NAMALWA (cell line): ENCODE measurements at places on chromosomes 3 and 15.

DNA sequence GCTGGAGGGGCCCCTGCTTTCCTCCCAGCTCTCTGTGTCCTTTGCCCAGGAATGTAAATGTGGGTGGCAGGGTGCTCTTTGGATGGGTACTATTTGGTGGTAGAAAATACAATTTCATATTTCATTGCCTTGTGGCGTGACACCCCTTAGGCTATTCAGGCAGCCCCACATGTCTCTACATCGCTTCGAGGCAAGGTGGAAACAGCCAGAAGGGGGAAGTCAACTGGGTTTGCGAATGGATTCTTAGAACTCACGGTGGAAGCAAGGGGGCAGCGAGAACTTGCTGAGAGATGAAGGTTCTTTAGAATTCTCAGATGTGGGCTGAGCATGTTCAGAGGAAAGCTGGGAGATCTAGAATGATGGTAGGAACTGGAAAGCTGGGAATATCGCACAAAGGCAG, 25.3 kb downstream of the PLA2G4D start:
- no peak for DNase-seq

DNA sequence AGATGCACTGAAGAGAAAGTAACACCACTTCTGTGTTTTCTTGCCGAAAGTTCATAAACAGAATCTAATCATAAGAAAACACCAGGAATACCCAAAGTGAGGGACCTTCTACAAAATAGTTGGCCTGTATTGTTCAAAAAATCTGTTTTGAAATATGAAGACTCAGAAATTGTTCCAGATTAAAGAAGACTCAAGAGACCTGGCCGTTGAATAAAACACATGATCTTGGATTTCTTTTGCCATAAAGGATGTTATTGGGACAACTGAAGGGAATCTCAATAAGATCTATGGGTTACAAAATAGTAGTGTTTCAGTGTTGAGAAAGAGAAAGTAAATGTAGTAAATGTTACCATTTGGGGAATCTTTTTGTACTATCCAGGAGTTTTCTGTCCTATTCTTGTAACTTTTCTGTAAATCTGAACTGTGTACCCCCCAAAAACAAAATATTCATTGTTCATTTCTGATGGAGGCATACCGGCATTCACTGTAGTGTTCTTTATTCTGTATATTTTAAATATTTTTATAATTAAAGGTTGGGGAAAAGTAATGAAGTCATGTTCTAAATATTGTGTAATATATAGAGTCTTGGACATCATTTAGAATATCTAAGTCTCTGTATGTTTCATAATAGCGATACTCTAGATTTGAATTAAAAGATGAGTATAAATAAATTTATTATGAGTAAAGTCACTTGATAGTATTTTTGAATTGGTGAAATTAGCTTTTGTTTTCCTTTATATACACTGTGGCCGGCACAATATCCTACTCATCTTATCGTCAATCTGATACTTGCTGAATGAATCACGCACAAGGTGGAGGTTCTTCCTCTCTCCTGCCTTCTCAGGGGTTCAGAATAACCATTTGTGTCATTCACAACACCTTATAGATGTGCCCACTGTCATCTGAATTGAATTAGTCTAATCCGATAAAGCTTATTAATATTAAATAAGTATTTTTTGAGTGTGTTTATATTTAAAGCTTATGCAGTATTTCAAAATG, 66.7 kb downstream of the TRAK1 start:
- no peak for DNase-seq

DNA sequence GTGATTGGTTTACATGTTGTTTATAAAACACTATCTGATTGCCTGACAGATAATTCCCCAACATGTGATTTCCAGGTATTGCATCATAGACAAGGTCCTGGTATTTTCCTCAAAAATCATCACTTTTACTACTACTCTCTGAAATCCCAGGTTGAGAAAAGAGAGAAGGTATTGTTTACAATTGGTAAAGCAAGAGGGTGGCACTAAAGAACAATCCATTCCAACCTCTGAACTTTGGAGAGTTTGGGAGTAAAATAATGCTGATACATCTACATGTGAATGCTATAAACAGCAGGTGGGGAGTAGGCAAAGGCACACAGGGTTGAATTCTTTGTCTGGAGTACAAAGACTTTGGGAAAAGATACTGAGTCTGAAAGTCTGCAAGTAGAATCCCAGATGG, 134.2 kb downstream of the WDR72 start:
- DNase-seq = no peak

GRCh38 chr3:77539014-77539413, 499.1 kb downstream of the ROBO2 start:
- no peak for DNase-seq

DNA sequence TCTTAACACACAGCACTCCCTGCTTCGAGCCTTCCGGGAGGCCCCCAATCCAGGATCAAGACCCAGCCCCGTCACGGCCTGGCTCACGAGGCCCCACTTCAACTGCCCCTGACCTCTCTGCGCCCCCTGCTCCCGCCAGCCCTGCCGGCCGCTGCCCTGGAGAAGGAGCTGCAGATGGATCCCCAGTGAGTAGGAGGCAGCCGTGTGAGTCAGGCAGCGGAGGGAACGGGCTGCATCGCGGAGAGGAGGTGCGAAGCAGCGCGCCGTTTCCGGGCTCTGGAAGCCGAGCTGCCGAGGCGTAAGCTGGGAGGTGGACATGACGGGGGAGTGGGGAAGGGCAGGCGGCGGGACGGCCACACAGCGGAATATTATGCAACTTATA, 133.4 kb downstream of the TPRA1 start:
- DNase-seq = no peak

GRCh38 chr3:127774647-127775046, 47.7 kb downstream of the MGLL start:
- no peak for DNase-seq

DNA sequence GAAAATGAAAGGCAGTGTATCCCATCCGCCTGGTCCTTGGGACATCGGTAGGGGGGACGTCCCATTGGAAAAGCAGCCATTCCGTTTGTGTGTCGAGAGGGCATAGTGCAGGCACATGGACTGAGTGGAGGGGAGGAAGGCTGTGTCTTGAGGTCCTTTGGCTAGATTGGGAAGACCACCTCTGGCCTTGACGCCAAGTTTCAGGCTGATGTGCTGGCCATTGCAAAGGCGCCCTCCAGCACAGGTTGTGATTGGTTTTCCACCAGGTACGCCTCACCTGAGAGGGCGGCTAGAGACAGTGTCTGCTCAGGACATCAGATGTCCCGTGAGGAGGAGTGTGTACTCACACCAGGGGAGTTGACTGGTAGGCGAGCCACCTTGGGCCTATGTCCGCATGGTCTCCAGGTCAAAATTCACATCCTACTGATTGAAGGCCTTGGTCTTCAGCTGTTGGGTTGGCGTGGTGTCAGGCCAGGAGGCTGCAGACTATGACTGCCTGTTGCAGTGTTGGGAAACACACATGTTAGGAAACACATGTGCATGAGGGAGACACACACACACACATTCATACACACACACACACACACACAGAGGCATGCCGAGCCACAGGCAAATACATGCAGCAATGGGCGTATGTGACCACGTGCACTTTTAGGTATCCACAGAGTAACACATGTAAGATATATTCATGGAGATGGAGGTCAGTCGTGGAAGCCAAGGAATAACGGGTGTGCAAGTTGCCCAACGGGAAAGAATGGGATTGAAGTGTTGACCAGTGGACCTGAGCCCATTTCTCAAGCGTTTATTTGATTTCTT, 98.4 kb downstream of the SNRPN start:
- DNase-seq = no peak

DNA sequence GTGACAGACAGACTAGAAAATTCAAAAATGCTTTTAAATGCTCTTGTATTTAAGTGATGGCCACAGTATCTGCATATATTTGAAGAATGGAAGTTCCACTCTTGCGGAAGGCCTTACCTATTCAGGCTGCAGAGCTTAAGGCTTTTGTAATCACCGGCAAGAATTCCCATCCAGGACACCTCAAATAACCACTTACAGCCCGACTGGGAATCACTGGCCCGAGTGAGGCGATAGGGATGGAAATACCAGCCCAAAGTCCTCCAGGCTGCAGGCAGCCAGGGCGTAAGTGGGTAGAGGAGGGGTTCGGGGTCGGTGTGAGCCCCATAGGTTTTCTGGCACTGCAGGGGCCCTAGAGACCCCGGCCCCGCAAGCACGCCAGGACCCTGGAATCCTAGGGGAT, 9.5 kb downstream of the CMTM7 start:
- no peak for DNase-seq

GRCh38 chr3:73188707-73189106, 127.2 kb downstream of the EBLN2 start:
- no peak for DNase-seq

DNA sequence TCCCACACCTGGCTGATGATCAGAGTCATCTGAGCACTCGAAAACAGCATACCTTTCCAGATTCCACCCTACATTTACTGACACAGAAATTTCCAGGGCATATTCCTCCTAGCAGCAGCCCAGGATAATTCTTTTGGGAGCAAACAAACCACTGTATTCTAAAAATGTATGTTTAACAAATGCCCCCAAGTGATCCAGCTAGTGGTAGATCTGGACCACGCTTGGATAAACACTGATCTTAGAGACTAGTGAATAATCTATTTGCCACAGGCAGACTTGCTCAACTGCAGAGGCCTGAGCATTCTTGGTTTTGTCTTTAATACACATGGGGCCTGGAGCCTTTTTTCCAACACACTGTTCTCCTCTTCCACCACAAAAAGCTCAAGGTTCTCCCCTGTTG, 89.6 kb downstream of the TM4SF4 start:
- DNase-seq = no peak

DNA sequence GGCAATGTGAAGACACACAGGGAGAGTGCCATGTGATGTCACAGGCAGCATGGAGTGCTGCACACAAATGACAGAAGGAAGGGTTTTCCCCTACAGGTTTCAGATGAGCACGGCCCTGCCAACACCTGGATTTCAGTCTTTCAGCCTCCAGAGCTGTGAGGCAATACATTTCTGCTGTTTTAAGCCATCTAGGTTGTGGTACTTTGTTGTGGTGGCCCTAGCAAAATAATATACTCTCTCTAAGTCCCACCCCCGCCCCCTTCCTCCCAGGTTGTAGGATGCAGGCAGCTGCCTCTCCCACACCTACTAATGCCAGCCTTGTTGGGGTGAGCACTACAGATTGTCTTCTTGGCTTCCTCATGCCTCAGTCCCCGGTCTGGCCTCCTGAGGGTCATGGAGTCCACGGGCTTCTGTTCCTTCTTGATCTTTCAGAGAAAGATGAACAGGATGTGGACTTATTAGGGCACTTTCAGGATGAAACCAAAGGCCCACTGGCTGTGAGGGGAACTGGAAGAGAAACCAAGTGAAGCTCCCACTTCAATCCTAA, 180.0 kb downstream of the CD47 start:
- no peak for DNase-seq

- no peak for DNase-seq
Measured at GRCh38 chr3:155594526-155595187, 150.2 kb downstream of the PLCH1 start.

DNA sequence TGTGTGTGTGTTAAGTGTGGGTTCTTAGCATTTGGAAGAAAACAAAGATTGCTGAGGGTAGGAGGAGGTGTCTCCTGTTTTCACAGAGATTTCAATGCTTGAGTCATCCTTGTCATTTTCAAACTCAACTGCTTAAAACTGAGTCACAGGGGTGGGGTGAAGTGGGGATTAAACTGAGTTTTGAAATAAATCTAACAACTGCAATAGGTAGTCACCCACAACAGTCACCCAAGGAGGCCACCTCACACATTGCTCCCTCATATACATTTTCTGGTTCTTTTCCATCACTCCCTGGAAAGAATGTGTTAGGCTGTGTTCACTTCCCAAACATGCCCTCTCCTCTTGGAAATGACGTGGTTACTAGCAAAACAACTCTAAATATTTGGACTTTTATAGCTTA, 187.7 kb upstream of the CMC1 start:
- DNase-seq = no peak

- no peak for DNase-seq
Measured at GRCh38 chr3:83946554-83946953, 1012.2 kb upstream of the CADM2 start.

GRCh38 chr3:48503401-48504050, 448 bp downstream of the SHISA5 start:
- DNase-seq = no peak

DNA sequence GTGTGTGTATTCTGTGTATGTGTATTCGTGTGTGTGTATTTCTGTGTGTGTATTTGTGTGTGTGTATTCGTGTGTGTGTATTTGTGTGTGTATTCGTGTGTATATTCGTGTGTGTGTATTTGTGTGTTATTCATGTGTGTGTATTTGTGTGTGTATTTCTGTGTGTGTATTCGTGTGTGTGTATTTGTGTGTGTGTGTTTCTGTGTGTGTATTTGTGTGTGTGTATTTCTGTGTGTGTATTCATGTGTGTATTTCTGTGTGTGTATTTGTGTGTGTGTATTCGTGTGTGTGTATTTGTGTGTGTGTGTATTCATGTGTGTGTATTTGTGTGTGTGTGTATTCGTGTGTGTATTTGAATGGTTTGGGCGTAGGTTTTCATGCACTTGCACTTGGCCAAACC, 405.4 kb downstream of the SOX2 start:
- DNase-seq = no peak
